ENCODE measurements at places on chromosomes 7 and 10.

DNA sequence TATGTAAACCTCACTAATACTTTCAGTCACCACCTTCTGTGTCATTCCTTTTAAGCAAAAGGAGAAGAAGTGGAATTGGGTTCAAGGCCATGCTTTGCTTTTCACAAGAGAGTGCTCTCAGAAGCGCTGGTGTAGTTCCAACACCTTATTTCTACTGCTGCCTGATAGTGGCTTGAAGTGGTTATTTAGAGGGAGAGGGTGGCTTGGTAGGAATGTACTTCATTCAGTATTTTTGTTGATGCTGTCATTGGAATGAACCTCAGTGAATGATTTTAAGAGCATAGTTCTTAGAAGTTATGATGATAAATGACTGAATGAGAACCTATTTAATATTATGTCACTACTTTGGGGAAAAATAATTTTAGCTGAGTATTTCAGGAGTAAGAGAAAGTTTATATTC, 396.7 kb downstream of the EXOC4 start:
- no peak for DNase-seq

DNA sequence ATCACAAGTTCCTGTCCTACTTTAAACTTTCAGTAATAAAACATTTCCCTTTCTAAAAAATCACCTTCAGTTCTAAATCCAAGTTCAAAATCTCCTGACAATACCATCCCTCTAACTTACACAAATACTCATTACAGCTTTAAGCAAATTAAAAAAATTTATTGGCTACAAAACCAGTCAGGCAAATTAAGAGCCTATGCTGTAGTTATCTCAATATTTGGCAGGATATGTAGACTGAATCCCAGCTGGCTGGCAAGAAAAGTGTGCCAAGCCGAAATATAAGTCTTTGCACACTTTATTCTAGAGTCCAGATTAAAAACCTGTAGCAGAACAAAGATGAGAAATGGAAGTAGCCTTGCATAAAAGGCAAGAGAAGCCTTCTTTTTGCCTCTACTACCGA, 9.5 kb downstream of the WAPL start:
- no peak for DNase-seq

DNA sequence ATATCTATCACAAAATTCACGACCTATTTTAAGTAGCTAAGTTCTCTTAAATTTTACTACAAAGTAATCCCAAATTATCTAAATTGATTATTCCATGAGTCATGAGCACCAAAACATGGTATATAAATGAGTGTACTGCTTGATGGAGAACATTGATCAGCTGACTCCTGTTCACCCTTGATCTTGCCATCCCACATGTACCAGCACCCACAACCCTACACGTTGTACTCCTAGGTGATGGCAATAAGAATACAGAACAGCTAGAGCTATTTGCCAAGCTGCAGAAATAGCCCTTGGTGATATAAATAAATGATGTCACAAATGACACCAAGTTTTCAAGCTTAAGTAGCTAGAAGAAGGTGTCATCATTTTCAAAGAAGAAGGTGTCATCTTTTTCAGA, 235.5 kb downstream of the GRM8 start:
- DNase-seq, result no peak

DNA sequence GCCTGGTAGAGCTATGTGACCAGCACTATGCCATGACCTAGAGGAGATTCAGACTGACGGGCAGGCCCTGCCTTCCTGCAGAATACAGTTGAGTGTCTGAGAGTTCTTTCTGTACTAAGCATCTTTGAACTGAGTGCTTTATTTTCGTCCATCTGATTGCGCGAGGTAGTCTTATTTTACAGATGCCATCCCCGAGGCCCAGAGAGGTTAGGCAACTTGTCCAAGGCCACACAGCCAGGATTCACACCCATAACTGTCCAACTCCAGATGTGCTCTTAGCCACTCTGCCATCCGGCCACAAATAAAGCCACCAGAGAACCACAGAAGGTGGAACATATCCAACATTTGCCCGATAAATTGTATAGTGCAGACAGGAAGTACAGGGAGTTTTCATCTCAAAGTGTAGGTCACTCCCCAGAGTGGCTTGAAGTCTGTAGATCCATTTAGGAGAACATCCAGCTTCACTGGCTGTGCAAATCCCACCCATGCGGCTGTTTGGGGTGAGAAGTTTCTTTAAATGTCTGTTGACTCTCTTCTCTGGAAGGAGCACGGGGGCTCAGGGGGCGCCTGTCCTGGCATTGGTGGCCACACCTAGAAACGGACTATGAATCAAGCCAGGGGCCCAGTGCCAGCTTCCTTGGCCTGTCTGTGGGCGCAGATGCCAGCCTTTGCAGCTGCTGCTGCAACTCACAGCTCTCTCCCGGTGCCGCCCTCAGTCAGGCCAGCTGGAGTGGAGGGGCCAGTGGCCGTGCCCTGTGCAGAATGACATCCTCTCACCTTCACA, 11.1 kb downstream of the CHST3 start:
- no peak for DNase-seq

- peak; percentile 61 for DNase-seq
Observed at GRCh38 chr10:11017570-11018431, at the start of gene CELF2. Gene CELF2 (plus strand): TSS chr10:11017872. CDS start chr10:11018090, 218 bp downstream.

All from CD4-positive, alpha-beta T cell treated with Interleukin-17A for 4 hours (primary cell).